ENCODE measurements at places on chromosomes 1 and 21.

GRCh38 chr21:42569732-42570301 lies 56.2 kb downstream of the SLC37A1 start:
- DNase-seq, result peak; percentile 25

DNA sequence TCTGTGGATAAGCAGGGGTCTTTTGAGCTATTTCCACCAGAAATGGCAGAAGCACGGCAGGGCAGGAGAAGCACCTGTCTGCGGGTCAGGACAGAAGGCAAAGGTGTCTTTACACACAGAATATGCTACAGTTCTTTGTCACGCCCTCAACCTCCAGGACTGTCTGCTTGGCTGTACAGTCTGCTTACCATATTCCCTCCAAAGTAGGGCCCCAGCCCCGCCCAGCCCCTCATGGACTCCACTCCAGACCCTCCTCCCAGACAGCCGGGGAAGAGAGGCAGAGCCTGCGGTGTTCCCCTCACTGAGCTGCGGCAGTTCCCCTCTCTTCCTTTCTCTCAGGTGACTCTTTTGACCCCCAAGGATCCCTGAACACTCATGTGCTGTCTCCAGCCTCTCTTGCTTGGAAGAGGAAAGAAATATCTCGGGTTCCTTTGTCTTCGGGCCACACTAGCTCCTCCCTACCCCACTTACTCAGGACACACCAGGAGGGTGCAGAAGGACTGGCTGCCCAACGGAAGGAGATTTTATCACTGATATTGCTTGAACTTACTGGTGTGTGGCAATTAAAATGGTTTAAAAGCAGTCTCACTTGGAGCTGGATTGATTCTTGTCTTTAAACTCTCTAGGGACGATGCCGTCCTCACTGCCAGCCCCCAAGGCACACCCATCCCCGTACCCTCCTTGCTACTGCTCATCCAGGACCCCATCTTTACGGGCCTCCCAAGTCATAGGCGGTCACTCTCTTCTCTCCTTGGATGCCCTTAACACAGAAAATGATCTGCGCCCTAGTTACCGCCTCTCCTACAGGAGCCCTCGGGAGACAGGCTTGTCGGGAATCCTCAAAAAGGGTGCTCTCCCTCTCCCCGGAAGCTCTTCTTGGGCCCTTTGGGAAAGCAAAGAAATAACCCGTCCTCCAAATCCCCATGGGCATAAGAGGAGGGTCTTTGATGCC lies 169.7 kb downstream of the TOMM20 start:
- no peak for DNase-seq

- peak; percentile 90 for DNase-seq
Observed at GRCh38 chr1:8862528-8862927, 16.0 kb downstream of the ENO1 start.

DNA sequence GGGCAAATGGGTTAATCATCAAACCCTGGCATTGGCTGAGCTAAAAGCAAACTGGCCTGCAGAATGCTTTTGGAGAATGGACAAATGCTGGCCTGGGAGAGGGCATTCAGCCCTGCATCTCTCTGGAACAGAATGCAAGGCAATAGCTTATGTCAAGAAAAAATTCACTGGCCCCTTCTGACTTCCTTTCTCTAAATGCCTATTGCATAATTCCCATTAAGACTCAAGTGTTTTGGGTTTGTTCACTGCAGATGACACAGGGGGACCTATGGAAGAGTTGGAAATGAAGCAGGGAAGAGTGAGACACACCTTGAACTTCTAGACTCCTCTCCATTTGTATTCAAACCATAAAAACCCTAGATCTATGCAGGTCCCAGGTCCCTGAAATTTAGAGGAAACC lies 15.9 kb downstream of the PEA15 start:
- no peak for DNase-seq

DNA sequence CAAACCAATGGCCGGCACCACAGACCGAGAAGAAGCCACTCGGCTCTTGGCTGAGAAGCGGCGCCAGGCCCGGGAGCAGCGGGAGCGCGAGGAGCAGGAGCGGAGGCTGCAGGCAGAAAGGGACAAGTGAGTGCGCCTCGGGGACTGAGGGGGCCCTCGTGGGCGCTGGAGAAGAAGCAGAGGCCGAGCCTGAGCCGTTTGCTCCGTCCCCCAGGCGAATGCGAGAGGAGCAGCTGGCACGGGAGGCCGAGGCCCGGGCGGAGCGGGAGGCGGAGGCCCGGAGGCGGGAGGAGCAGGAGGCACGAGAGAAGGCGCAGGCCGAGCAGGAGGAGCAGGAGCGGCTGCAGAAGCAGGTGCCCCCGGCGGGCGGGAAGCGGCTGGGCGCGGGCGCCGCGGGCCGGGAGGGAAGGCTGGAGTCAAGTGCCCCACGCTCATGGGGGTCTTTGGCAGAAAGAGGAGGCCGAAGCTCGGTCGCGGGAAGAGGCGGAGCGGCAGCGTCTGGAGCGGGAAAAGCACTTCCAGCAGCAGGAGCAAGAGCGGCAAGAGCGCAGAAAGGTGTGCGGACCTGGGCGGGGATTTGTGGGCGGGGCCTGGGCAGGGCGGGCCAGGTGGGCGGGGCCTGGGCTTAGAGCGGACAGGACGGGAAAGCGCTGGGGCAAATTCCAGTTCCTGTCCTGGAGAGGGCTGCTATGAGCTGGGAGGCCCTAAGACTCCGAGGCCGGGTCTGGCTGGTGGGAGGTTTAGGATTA lies 22.7 kb downstream of the MAP7D1 start:
- DNase-seq, result peak; percentile 99

DNA sequence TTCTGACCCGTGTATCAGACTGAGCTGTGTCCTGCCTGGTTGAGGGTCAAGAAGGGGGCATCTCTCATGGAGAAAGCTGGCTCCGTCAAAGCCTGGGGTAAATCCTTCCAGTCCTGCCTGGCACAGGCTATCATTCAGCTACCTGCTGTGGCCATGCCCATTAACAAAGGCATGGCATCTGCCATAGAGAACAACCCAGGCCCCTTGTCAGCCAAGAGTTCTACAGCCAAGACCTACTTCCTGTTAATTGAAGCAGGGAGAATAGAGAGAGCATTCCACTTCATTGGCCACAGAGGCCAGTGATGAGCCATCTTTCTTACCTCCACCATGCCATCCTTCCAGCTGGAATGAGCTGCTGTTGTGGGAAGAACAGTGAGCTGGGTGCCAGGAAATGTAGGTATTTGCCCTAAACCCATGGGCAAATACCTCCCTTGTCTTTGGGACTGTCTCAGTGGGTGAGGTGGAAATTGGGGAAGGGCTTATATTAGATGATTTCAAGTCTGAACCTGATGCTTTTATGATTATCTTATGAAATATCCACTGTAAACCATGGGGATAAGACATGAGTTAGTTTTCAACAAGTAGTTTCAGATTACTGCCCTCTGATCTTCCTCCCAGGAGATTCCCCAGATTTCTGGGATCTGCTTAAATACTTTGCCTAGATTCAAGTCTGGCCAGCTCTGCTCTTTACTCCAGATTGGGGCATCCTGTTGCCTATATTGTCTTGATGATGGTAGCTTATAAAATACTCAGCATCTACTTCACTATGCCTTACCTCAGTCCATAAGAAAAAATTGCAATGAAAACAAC lies 11.2 kb upstream of the KCNQ4 start:
- no peak for DNase-seq

- DNase-seq, result no peak
Observed at GRCh38 chr1:100703716-100704115, 15.8 kb upstream of the VCAM1 start.

DNA sequence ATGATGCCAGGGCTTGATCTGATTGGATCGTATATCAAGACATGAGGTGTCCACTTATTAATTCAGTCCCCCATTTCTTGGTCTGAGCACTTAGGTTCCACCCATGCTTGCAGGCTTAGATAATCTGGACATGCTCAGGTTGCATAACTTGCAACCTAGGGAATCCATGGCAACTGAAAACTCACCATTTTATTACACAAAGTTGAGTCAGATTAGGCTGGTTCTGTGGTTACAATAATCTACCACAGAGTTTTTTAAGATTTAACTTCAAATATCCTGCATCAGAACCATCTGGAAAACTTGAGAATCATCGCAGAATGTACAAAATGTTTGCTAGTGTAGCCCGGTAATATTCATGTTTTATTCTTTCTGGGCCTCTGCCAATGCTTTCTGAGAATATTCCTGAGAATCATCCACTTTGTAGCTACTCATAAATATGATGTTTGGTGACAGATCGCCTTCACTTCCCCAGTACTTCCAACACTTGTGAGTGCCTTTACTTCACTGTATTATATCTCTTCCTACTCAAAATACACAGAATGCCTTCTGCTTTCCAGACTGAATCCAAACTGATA lies 707.2 kb upstream of the ADAMTS5 start:
- no peak for DNase-seq

DNA sequence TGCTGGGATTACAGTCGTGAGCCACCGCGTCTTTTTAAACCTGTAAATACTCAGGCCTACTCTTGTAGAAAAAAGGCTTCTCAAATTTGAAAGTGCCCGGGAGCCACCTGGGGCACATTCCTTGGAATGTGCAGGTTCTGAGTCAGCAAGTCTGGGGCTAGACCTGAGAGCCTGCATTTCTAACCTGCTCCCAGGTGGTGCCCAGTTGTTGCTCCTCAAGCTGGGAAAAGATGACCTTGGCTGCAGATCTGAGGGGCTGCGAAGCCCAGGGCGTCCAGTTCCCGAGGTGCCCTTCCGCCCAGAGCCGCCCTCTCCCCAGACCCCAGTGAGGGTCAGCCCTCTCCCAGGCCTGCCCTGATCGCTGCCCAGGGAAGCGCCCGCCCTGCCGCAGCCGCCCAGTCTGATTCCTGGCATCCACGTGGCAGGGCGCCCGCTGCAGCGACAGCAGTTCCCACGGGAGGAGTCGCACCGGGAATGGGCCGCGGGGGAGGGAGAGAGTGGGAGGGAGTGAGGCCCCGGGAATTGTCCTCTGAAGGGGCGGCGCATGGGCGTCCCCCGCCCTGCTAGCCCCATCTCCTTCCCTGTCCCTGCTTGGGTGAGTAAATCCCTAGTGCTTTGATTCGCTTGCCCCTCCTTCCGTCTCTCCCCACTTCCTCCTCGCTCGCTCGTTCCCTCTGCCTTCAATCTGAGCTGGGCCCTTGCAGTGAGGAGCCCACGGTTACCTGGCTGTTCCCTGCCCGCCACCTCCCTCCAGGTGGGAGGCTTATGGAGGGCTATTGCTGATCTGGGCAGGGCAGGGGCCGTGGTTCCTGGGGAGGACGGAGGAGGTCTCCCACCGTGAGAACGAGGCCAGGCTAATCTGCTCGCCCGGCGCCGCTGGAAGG lies 18.8 kb upstream of the TENT5B start:
- peak; percentile 91 for DNase-seq

- DNase-seq, result peak; percentile 89
Observed at GRCh38 chr1:15384301-15384901, 25.3 kb upstream of the EFHD2 start.

DNA sequence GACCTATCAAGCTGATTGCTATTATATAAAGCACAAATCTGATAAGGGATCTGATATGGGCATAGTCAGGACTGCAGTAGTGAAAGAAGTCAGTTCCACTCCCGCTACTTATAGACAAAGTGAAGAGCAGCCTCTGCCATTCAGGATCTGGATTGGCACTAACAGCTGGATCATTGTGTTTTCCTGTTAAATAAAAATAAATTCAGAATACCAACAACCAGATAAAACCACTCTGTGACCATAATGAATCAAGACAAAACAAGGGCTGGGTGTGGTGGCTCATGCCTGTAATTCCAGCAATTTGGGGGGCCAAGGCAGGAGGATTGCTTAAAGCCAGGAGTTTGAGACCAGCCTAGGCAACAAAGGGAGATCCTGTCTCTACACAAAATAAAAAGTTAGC lies 5.0 kb upstream of the GLRX2 start:
- no peak for DNase-seq

- DNase-seq, result no peak
Observed at GRCh38 chr1:185245466-185245865, 71.6 kb downstream of the IVNS1ABP start.

DNA sequence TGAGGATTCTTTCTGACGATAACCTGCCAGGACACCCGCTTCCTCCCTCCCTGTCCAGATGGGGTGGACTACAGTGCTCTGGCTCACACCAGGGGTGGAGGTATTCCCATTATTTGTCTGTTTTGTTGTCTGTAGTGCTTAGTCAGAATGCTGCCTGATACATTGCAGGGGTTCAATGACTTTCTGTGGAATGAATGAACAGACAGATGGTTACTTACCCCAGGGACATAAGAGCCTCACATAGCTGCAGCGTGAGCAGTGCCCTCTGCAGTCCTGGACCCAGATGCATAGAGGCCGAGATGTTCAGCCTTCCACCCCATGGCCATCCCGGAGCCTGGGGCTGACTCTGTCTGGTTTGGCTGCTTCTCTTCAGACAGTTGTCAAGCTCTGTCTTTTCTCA lies 13.0 kb upstream of the F3 start:
- peak; percentile 51 for DNase-seq

- peak; percentile 77 for DNase-seq
Observed at GRCh38 chr1:228073857-228074545, 8.5 kb upstream of the ARF1 start.

DNA sequence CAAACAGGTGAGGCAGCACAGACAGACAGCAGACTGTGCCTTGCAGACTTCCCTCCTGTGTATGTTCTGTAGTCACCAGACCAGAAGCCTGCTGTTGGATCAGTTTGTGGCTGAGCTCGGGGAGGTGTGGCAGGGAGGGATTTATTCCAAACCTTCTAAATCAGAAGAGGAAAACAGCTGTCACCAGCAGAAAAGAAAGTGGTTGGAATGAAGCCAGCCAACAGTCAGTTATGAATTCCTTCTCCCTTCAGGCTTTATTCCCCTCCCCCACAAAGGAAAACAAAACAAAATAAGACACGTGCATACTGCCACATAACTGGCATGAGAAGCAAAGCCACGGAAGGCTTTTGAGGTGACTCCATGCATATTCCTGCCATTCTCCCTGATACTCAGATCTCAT lies 19.0 kb upstream of the PIGV start:
- DNase-seq, result no peak

DNA sequence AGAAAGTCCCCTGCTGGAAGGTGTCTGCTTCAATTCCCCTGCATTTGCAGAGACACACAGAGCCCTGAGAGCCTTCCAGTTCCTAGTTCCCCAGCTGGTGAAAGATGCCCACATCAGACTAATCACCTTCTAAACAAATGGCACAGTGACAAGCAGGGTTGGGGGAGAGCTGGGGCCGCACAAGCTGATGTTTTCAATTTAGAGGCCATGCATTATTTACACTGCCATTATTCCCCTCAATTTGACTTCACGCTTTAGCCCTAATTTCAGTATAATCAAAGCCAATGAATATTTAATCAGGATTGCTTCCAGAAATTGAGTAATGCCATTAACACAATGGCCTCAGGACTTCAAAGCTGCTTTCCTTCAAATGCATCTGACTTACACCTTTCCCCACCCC lies 81.5 kb downstream of the BEND5 start:
- no peak for DNase-seq

GRCh38 chr1:218299416-218299815 lies 14.3 kb downstream of the RRP15 start:
- no peak for DNase-seq

Measured in endodermal cell (in vitro differentiated cells).